NCI-H2107 (cell line): ENCODE measurements at places on chromosomes 7 and 10.

DNA sequence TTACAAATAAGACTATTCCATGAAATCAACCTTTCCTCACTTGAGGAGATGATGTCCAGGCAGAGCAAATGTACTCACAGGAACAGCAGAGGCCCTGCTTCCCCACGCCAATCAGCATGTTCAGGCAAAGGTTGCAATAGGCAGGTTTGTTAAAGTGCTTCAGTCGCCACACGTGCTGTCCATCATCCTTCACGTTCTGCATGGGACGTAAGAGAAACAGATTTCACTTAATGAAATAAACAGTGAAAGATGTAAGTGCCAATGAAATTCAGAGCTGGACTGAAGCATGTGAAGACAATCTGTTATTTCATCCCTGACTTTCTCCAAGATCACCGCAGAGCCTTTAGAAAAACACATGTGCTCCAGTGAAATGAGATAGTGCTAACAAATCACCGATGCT is 217.4 kb downstream of the DGKB start:
- DNase-seq: no peak

- DNase-seq: no peak
These were observed 263.1 kb upstream of the CXCL12 start for GRCh38 chr10:44647877-44648542.

DNA sequence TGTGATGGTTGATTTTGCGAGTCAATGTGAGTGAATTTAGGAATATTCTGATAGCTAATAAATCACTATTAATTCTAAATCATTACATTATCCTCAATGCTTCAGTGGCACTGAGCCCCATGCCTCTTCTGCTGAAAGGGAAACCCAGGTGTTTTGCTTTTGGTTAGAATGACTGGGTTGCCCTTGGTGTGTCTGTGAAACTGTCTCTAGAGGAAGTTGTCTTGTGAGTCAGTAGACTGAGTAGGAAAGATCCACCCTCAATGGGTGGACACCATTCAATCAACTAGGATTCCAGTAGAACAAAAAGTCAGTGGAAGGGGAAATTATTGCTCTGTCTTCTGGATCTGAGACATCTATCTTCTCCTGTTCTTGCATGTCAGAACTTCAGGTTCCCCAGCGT is 472.4 kb downstream of the ANKRD7 start:
- DNase-seq: no peak

- no peak for DNase-seq
These were observed 39.6 kb upstream of the TNPO3 start for GRCh38 chr7:129094501-129094900.

GRCh38 chr10:49649294-49649693 is 30.2 kb upstream of the C10orf53 start:
- no peak for DNase-seq

- no peak for DNase-seq
These were observed 26.8 kb upstream of the FOXK1 start for GRCh38 chr7:4655311-4655710.

GRCh38 chr7:26199301-26200037 is 1.1 kb downstream of the HNRNPA2B1 start:
- peak; percentile 63 for DNase-seq

DNA sequence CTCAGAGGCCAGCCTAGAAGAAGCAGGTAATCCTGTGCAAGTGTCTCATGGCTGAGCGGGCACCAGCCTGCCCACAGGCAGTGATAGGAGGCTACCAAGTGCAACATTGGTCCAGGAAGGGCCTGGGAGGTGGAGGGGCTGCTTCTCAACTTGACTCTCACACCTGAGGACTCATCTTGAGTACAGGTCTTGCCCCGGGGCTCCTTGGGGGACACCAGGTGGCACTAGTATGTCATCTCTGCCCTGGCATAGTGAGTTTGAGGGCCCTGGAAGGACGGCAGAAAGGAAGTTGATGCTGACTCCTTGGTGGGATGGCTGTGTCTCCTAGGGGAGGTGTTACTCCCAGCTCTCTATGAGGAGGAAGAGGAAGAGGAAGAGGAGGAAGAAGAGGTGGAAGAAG is 2.3 kb downstream of the CCDC136 start:
- no peak for DNase-seq

GRCh38 chr10:43904844-43905243 is 256.2 kb upstream of the ZNF32 start:
- DNase-seq: no peak
